Stimulated activated CD4-positive, alpha-beta T cell treated with anti-CD3 and anti-CD28 coated beads, Interleukin-2, amount 100 ng/mL, for 24 hours (primary cell): ENCODE measurements at places on chromosomes 5 and 9.

GRCh38 chr5:73592551-73592950, 27.0 kb downstream of the UTP15 start:
- DNase-seq = no peak

DNA sequence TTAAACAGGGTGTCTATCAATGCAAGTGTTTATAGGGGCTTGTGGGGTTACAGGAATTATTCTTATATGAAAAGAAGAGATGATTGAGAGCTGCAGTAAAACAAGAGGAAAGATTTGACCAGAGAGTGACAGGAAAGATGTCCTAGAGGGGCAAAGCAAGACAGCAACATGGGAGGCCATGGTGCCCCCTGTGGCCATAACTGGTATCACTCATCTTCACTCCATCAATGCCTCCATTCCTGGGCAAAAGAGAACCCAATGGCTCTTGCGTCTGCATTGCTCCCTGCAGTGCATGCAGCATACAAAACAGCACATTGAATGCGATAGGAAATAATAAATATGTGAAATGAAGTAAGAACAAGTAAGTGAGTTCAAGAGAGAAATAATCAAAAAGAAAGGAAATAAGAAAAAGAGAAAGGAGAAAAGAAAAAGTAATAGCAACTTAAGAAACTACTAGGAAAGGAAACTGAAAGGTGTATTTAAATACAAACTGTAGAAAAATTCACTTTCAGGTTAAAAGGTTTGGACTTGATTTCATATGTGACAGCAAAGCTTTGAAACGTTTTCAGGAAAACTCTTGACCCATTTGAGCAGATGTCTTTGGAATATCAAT, 206.6 kb downstream of the SEMA5A start:
- DNase-seq = no peak

DNA sequence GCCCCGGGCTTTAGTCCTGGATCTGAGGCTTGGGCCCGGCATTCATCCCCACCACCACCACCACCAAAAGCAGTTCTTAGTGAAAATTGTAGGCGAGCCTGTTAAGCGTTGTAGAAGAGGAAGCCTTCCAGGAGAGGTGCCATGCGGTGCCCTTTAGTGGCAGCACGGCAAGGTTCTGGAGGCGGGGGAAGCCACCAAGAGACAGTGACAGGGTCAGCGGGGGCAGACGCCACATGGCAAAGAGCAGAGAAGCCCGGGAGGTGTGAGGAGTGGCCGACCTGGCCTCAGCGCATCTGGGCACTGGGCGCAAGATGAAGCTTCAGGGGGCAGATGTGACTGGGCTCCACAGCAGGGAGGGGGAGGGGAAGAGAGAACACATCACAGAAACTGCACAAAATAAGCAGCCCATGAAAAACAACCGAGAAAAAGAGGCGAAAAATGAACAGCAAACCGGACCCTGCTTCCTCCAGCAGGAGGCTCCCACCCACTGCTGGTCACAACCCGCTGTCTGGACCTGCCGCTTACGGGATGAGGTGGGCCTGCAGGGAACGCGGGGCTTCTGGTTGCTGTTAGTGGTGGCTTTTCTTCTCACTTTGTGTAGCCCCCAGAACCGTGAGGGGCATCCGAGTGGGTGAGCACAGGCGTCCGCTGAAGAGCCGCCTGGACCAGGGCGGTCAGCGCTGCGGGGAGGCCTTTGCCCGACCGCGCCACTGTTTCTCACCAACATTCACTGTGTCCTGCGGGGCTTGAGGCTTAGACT, 4.3 kb downstream of the LRRC14B start:
- no peak for DNase-seq

DNA sequence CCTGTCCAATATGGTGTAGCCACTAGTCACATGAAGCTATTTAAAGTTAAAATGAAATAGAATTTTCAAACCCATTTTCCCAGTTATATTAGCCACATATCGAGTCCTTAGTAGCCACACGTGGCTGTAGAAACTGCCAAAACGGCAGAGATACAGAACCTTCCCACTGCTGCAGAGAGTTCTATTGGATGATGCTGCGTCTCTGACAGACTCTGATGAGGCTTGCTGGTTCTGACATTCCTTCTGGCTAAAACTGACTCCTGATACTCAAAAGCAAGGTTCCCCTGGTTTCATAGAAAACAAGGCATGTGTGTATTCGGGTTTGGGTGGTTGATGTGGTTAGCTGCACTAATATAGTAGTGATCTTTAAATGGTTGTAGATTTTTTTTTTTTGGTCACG, 91.5 kb downstream of the TLE4 start:
- no peak for DNase-seq

DNA sequence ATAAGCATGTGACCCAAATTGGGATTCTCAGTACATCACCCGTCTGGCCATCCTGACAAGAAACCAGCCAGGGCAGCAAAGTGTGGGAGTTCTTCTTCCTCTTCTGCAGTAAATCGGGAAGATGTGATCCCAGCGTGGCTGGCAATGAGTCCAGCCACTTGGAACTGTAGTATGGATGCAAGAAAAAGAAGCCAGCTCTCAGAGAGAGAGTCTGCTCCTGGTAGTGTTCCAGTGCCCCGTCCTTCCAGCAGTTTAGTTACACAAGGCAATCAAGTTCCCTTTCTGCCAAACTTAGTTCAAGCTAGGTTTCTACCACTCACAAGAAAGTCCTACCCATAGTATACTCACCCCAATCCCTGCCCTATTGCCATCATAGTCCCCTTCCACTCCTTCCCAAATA, 65.6 kb downstream of the CDK5RAP2 start:
- no peak for DNase-seq

DNA sequence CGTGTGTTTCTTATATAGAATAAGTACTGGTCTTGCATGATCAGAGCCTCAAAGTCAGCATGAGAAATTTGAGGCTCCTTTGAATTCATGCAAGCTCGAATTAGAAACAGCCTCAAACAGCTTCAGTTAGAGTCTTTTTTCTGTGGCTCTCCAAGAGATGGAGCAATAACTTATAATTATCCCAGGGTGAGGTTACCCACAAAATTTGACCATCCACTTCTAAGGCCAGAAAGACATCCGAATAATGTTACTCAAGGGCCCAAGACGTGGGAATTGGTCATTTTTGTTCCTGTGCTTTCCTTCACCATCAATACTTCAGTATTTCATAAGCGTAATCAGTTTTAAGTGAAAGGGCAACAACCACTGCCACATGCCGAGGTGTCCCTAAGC, 89.7 kb downstream of the DAPK1 start:
- no peak for DNase-seq

DNA sequence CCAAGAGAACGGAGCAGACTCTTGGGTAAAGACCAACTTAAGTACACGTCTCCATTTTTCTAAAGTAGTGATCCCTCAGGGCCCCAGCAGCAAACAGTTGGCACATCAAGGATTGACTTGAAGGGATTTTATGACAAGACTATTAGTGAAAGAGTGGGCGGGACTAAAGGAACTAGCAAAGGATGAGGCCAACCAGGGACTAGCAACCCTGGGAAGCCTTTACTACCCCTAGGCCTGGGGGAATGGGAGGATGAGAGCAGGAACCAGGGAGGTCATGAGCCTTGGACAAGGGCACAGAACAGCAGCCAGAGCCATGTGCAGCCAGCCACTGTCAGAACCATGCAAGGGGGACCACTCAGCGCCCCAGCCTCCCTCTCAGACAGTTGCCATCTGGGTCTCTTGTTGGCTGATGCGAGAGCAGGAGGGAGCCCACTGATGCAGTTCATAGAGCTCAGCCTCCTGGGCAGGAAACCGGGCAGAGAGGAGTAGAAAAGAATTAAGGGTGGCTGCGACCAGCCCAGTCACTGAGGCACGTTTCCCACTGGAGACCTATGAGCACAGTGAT, 28.1 kb downstream of the TGFBI start:
- no peak for DNase-seq

DNA sequence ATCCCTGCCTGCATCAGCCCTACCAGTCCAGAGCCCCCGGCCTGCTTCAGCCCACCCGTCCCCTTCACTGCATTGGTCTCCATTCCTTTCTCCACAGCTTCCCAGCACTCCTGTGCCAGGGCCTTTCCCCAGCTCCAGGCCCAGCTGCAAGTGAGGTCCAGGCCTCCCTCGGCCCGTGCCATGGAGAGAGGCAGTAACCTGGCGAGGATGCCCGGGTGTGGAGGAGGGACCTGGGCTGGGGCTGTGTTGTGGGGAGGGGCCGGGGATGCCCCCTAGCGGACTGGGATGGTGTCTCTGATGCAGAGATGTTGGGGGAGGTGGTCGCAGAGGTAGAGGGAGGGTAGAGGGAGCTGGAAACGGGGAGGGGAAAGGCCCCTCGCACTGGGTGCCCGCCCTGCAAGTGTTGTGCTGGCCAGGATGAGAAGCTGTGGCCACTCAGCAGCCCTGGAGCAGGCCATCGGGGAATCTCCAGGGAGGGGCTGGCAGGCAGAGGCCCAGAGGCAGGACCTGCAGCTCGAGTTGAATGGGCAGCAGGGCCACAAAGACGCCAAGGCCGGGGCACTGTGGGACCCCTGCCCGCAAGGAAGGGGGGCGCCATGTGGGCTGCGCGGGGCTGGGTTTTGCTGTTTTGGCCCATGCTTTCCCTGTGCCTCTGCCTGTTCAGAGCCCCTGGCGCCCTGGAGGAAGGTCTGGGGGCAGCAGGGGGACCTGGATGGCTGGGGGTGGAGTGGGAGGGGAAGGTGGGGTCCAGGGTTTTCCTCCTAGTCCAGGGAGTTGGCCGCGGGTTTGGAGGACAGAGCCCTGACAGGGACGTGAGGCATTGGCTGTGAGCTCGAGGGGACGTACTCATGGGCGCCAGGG, 26.0 kb upstream of the NKD2 start:
- DNase-seq = no peak
